Left cardiac atrium (tissue), 4 donors: ENCODE measurements at places on chromosomes 5 and 9.

DNA sequence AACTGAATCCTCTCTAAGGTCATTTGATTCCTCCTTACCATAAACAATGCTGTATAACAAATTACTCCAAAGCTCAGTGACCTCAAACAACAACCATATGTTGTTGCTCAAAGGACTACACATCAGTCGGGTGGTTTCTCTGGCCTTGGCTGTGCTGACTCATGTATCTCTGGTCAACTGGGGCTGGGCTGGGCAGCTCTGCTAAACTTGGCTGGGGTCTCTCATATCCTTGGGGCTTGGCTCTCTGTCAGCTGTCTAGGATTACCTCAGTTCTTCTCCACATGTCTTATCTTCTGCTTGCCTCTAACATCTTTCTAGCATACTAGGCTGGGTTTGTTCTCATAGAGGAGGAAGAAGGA lies 86.4 kb downstream of the GALNT10 start:
- DNase-seq, result peak; percentile 68

DNA sequence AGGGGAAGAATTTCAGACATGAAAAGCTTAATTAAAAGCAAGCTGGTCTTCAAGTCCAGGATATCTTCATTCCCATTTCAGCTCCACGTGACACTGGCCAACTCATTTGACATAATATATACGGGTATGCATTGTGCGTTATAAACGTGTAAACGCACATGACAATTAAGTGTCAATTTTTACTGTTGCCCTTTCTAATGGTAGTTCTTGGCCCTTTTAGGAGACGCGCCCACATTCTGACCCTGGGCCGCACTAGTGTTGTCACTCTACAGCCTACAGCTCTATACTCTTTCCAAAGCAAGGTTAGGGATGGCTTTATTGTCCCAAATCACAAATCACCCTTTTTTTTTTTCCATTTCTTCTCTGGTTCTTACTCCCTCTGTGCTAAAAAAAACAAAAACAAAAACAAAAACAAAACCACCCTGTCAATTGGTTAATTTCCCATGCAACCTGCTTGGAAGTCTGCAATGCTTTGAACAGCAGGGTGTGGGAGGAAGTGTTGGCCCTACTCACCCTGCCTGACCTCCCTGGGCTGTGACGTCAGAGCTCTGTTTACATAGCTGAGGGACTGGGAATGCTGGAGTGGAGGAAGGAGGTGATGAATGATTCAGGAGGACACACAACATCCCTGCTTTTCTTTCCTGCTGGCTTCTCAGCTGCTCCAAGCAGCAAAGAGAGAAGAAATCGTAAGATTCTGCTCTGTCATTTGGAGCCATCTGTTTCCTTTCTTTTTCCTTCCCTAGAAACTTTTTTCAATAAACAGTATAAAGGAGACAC lies 19.3 kb downstream of the RFK start:
- DNase-seq, result peak; percentile 77

- no peak for DNase-seq
These were observed 28.6 kb upstream of the EPB41L4B start for GRCh38 chr9:109349421-109349846.

DNA sequence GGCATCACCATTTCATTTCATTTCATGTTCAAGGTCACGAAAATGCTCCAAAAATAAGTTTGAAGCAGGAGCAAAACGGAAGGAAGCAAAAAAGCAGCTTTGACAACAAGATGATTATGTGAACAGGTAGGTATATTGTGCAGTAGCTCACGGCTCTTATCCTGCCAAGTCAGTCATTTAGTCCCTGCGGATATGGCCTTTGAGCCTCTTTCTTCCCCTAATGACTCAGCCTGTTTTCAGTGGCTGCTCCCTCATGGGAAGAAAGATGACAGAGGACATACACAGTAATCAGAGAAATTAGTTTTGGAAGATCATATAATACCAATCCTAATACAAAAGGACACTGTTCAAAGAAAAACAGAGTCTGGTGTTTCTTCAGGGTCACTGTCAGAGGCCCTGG lies 155.8 kb upstream of the GRAMD2B start:
- no peak for DNase-seq

GRCh38 chr9:116153765-116154333 lies at the start of gene PAPPA:
TSS of gene PAPPA (plus strand) at chr9:116153791. CDS start at chr9:116154173, 382 bp downstream.
- DNase-seq, result no peak

DNA sequence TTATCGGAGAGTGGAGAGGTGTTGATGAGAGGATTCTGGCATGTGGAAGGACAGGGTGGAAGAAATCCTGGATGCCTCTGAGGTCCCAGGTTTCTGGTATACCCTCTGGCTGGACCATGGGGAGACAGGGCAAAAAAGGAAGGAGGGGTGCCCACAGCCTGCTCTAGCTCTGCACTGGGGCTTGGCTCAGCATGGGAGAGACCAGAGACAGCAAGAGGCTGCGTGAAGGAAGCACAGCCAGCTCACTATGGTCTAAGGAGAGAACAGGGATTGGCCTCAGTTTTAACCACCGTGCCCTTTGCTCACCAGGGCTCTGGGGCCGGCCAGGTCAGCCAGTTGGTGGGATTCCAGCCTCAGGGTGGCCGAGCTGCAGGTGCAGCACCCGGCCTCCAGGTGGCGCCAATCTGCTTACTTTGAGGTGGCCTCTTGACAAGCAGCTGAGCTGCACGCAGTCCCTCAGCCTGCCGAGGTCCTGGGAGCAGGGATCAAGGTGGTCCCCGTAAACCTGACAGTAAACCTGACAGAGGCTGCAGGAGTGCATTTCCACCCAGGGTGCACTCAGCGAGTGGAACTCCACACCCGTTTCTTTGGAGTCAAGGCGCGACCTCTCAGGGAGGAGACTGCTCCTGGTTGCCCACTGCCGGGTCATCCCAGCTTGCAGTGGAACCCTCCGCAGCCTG lies 25.0 kb upstream of the SPTLC1 start:
- DNase-seq, result peak; percentile 80

DNA sequence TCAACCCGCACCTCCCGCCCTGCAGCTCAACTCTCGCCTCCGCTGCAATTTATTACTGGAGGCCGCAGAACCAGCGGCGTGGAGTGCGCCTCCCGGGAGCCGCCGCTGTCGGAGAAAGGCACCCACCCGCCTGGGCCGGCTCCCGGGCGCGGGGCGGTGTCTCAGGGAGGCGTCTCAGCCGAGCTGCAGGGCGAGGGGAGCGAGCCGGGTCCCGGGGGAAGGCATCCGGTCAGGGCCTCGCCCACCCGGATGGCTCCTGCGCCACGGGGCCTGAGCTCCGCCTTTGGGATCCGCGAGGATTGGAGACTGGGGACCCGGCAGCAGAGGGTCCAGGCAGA lies 32.9 kb downstream of the TSPAN17 start:
- no peak for DNase-seq

DNA sequence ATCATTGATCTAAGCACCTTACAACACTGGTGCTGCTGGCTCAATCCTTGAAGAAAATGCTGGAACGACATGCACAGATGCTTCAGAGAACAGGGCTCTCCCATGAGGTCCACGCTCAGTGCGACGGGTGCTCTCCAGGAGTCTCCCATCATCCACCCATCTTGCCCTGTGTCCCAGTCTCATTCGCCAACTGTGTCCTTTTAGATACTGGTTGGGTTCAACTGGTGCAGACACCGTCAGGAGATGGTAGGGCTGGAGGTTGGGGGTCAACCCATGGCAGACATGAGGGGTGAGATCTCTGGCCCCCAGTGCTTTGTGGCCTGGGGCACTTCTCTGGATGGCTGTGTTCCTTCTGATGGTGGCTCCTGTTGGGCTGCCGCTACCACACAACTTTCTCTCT lies 1.6 kb upstream of the OBP2B start:
- no peak for DNase-seq

DNA sequence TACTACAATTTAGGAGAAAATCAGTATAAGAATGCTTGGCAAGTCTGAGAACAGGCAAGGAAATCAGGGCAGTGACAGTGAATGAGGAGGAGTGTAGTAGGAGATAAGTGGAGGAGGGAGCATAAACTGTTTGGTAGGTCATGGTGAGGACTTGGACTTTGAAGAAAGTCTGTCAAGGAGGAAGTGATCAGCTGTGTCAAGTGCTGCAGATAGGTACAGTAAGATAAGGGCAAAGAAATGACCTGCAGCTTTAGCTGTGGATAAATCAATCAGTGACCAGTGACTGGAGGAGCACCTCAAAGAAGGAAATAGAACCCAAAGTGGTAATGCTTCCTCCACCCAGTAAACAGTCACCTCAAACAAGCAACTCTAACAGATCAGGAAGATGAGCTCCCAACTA lies 106.3 kb downstream of the RAPGEF6 start:
- no peak for DNase-seq

GRCh38 chr9:69542942-69543704 lies 129.0 kb downstream of the APBA1 start:
- DNase-seq, result no peak

- DNase-seq, result no peak
These were observed 6.5 kb downstream of the AMACR start for GRCh38 chr5:34001241-34001841.

DNA sequence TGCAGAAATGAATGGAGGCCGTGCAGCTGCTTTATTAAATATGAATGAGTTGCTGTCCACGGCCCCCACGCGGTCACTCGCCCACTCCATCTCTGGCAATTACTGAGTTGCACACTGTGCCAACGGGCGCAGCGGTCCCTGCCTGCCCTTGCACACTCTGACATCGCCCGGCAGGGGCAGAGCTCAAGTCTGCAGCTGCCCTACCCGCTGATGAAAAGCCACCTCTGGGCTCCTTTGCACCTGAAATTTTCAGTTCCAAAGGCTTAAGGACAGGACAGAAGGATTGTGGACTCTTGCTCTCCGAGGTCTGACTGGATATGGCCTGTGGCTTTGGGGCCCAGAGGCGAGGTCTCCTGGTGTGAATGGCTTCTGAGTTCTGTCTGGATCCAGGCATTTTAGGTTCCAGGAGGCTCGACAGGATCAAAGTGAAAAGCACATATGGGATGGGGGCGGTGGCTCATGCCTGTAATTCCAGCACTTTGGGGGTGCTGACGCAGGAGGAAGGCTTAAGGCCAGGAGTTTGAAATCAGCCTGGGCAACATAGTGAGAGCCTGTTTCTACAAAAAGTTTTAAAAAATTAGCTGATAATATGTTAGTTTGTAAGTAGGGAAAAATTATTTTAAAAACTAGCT lies 201.8 kb downstream of the PAX5 start:
- peak; percentile 2 for DNase-seq

DNA sequence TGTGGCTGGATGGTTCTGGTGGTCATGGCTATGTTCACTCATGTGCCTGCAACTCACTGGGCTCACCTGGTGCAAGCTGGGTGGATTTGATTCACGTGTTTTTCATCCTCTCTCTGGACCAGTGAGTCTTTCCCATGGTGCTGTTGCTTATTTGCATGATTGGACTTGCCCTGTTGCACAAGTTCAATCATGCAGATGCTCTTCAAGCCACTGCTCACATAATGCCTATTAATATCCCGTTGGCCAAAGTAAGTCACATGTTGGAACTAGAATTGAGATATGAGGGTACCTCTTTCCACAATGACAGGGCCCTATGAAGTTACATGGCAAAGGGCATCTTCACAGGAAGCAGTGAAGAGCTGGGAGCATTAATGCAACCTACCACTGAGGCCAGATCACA lies 26.5 kb upstream of the MROH2B start:
- no peak for DNase-seq

DNA sequence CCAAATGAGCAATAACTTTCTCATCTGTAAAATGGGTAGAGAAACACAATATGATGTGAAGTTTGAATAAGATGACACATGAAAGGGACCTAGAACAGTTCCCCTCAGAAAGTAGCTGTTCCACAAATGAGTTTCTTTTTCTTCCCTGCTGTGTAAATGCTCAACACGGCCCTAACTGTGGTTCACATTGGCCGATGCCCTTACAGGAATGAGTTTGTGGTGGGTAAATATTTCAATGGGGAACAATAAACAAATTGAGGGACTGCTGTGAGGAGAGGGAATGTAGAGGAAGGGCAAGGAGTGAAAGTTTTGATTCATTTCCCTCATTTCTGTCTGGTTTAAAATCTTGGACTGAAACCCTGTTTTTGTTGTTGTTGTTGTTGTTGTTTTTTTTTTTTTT lies 12.8 kb downstream of the C6 start:
- no peak for DNase-seq

DNA sequence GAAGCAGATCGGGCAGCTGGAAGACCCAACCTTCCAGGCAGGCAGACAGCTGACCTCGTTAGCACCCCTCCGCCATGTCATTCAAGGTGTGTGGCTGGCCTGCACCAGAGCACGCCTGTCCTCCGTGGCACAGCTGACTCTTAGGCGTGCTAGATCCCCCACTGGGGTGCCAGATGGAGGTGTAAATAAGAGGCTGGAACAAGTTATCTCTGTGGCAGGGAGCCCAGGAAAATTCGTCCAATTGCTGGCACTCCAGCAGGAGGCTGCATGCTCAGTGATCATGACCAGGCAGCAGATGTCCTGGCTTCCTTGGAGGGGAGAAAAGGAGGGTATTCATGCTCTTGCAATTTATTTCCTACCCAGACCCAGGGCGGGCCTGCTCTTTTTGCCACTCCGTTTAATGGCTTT lies 7.8 kb upstream of the ALDOB start:
- peak; percentile 71 for DNase-seq

- no peak for DNase-seq
These were observed 537.2 kb upstream of the TLE4 start for GRCh38 chr9:79034583-79034982.

- DNase-seq, result peak; percentile 23
These were observed 285.1 kb upstream of the DAP start for GRCh38 chr5:11046160-11046559.

DNA sequence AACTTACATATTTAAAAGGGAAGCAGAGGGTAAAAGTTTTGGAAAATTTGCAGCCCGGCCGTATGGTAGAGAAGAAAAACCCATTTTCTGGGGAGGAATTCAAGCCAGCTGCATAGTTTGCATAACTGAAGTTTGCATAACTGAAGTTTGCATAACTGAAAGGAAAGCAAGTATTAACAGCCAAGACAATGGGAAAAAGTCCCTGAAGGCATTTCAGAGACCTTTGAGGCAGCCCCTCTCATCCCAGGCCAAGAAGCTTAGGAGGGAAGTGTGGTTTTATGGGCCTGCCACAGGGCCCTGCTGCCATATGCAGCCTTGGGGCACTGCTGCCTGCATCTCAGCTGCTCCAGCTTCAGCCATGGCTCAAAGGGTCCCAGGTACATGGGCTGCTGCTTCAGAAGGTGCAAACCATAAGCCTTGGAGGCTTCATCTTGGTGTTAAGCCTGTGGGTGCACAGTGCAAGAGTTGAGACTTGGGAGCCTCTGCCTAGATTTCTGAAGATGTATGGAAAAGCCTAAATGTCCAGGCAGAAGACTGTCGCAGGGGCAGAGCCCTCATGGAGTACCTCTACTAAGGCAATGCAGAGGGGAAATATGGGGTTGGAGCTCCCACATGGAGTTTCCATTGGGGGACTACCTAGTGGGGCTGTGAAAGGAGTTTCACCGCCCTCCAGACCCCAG lies 36.9 kb upstream of the CXCL14 start:
- no peak for DNase-seq

DNA sequence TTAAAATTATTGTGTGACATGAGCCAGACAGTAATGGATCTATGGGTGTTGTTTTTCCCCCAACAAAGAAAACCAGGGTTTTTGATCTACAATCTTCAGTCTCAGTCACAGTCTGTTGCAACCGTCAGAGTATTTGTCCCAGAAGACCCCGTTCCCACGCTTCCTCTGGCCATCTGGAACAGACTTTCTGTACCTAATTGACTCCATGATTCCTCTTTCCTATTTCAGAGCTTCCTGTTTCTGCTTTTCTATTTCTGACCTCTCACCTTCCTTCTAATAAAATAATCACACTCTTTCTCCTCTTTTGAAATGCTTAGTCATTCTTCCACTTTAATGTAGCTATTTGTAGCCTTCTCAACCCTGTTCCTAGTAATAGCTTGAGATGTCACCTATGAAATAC lies 1044.8 kb downstream of the DTWD2 start:
- no peak for DNase-seq

GRCh38 chr9:6414247-6414641 lies 1.2 kb downstream of the UHRF2 start:
- DNase-seq, result no peak

GRCh38 chr9:94879230-94879629 lies 152.7 kb downstream of the AOPEP start:
- DNase-seq, result no peak
